Islet precursor cell (in vitro differentiated cells): ENCODE measurements at places on chromosomes 1 and 21.

- peak; percentile 61 for DNase-seq
These were observed 16.9 kb downstream of the RPTN start for GRCh38 chr1:152141971-152142584.

- DNase-seq, result no peak
These were observed 28.5 kb downstream of the UBE4B start for GRCh38 chr1:10061276-10061675.

- DNase-seq, result peak; percentile 56
These were observed 165.5 kb upstream of the NR5A2 start for GRCh38 chr1:199862047-199862446.

- peak; percentile 68 for DNase-seq
These were observed 29.4 kb downstream of the TMPRSS2 start for GRCh38 chr21:41478319-41479177.

- no peak for DNase-seq
These were observed 17.4 kb downstream of the AK4 start for GRCh38 chr1:65165269-65165993.

- DNase-seq, result no peak
These were observed 4.0 kb downstream of the CLCA1 start for GRCh38 chr1:86472767-86473166.

- no peak for DNase-seq
These were observed 13.0 kb upstream of the MAP3K7CL start for GRCh38 chr21:29117372-29117955.

GRCh38 chr1:19622204-19622603, 21.9 kb upstream of the NBL1 start:
- DNase-seq, result no peak

- DNase-seq, result no peak
These were observed 11.4 kb downstream of the EDEM3 start for GRCh38 chr1:184743062-184743756.
